ENCODE measurements at places on chromosomes 1 and 21.

DNA sequence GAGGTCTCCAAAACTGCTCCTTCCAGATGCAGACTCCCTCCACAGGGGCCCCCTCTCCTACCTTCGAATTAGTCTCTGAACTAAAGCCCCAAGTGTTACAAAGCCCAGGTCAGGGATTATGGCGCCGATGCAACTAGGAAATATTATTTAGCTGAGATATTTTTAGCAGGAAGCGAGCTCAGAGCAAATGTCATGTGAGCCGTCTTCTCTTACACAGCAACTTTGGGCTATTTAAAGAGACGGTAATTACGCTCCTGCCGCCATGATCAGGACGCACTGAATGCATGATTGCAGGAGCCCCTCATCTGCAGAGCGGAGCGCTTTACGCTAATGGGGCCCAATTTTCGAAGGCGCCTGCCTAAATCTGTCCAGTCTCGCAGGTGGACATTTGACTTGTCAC lies 55.3 kb upstream of the TARDBP start:
- DNase-seq = no peak

DNA sequence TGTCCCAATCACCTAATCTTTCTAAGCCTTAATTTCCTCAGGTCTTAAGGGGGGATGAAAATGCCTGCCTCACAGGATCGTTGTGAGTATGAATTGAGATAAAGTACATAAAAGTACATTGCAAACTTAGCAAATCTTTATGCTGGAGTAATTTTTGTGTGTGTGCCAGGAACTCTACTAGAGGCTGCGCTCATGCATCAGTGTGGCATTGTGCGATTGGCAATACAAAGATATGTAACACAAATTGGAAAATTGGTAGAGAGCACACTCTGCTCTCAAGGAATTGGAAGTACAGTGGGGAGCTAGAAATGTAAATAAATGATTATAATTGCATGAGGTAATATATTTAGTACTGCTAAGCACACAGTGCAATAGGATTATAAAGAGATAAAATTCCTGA lies 398.3 kb downstream of the DUSP10 start:
- DNase-seq = no peak

DNA sequence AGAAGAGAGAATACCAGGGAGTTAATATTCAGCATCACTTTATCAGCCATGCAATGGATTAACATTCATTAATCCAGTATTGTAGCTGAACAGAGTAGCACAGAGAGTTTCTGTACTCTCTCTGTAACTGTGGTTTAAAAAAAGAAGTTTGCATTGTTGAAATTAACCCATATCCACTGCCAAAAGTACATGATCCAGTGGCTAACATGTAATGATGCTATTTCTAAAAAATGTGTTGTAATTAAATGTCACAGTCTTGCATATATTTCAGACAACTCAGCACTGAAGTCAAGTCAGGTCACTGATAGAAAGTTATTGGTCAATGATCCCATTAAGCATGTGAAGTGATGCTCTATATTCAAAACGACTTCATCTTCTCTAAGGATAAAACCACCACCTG lies 141.3 kb downstream of the NRIP1 start:
- no peak for DNase-seq

DNA sequence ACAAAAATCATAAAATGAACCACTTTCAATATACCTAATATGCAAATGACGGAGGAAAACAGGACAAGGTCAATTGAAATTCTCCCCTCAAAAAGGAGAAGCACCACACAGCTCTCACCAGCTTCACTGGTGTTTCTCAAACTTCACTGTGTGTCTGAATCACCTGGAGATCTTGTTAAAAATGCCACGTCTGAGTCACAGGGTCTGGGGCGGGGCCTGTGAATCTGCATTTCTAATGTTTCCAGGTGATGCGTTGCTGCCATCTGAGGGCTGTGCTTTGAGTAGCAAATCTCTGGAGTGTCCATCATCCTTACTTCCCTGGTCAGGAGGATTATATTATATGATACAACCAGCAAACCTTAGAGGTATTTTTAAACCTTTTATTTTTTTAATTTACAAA lies 9.0 kb downstream of the CLDN19 start:
- no peak for DNase-seq

DNA sequence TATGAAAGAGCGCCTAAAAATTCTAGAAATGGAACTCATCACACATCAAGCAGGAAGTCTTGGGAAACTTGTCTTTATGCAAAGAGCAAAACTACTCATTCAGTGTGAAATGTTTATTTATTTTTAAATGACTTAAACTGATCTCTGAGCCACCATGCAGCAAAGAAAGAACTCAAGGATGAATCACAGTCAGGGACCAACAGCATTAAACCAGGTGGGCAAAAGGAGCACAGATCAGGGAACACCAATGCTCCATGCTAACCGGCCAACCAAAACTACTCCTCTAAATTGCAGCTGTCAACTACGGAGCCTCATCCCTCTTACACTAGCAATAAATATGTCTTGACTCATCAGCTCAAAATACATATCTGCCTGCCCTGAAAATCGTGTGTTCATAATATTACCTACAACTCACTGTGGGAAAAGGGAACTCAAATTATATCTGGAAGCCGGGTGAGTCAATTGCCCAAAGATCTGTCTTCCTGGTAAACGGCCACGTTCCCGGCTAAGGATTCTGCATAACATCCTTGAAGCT lies 129.2 kb downstream of the PTPN14 start:
- no peak for DNase-seq

DNA sequence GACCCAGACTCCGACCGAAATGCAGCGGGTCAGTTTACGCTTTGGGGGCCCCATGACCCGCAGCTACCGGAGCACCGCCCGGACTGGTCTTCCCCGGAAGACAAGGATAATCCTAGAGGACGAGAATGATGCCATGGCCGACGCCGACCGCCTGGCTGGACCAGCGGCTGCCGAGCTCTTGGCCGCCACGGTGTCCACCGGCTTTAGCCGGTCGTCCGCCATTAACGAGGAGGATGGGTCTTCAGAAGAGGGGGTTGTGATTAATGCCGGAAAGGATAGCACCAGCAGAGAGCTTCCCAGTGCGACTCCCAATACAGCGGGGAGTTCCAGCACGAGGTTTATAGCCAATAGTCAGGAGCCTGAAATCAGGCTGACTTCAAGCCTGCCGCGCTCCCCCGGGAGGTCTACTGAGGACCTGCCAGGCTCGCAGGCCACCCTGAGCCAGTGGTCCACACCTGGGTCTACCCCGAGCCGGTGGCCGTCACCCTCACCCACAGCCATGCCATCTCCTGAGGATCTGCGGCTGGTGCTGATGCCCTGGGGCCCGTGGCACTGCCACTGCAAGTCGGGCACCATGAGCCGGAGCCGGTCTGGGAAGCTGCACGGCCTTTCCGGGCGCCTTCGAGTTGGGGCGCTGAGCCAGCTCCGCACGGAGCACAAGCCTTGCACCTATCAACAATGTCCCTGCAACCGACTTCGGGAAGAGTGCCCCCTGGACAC lies 534 bp downstream of the C1orf56 start:
- DNase-seq = peak; percentile 68

- DNase-seq = peak; percentile 78
Observed at GRCh38 chr1:89041119-89041641, 18.5 kb upstream of the GBP3 start.

DNA sequence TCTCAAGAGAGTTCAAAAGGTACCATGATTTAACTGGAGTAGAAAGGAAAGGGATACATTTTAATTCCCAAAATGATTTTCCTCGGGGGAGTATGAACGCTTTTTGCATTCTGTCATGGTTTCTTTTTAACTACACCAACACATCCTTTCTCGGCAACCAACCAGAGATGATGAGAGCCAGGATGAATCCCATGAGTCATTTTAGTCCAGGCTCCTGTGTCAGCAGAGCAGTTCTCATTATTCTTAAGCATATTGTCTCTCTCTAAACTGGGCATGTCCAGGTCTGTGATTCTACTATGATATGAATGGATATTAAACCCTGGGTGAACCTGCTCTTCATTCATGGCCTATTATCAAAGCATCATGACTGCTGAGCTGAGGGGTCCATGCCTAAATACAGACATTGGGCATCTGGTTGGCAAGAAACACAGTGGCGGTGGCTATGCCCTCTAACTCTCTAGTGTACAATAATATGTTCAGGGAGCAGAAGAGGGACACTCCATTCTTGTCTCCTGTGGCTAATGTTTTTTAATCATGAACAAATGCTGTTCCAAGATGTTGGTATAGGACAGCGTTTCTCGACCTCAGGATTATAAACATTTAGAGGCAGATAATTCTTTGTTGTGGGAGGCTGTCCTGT lies 124.3 kb upstream of the ESRRG start:
- no peak for DNase-seq

- DNase-seq = no peak
Observed at GRCh38 chr1:99843760-99844159, 6.4 kb upstream of the AGL start.

Measured in GM06990 (cell line).